ENCODE measurements at places on chromosomes 2 and 18.
A peak's percentile ranks its signal among the peaks of the same experiment; 100 is the strongest.

- no peak for DNase-seq
These were observed 31.8 kb downstream of the AGFG1 start for GRCh38 chr2:227503433-227504406.

DNA sequence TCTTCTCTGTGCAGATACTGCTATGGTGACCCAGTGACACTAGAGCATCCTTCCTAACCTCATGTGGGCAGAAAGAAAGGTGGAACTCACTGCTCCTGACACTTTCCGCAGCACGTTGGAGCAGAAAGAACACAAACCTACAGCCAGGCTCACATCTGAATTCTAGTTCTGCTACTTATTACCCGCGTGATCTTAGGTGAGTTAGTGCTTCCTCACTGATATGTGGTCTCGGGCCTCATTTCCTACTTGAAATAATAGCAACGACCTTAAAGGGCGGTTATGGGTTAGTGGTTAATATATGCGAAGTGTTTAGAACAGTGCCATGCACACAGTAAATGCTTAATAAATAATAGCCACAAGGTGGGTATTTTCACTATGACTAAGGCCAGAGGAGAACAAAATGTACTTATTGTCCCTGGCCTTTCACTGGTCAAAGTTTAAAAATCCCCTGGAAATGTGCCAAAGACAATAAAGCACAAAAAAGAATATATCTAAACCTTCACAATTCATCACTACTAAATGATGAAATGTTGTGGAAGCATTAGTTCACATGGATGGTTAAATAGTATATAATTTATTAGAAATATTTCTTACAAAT, 66.6 kb downstream of the MYOM1 start:
- no peak for DNase-seq

- no peak for DNase-seq
These were observed 87.4 kb downstream of the SMIM21 start for GRCh38 chr18:75339936-75340605.

DNA sequence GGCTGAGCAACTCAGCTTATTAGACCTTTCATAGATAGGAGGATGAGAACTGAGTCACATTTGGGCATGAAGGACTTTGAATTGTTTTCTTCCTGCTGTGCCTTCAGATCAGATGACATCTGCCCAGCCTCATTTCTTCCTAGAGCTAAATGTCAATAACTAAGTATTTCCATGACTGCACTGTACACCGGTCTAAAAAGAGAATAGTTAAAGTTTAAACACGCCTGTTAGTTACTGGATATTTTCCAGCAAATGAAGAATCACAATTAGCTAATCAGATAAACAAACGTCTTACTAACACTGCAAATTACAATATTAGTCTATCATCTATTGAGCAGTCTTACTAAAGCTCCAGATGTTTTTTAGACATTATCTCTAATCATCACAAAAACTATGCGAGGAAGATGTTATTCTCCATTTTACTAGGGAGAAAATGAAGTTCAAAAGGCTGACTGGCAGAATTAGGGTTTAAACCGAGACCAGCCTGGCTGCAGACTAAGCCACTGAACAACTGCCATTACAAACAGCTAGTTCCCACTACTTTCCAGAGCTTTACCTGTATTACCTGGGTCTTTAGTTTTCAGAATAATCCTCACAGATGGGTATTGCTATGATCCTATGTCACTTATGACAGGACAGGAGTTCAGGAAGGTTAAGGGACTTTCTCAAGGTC, 69.4 kb upstream of the ZNF397 start:
- peak; percentile 46 for DNase-seq

DNA sequence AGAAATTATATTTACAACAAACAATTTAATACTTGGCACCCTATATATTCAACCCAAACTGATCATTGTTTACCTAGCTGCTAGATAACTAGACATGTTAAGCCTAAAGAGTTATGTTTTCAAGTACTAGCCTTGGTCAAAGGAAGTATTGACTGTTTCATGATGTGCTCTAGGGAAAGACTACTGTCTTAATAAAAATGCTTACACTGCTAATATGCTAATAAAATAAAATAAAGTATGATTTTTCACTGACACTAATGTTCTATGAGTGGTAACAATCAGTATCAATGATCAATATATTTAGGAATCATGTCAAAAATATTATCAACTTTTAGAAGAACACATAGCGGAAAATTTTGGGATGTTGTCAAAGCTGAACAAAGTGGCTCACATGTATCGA, 225.5 kb downstream of the OSR1 start:
- no peak for DNase-seq

DNA sequence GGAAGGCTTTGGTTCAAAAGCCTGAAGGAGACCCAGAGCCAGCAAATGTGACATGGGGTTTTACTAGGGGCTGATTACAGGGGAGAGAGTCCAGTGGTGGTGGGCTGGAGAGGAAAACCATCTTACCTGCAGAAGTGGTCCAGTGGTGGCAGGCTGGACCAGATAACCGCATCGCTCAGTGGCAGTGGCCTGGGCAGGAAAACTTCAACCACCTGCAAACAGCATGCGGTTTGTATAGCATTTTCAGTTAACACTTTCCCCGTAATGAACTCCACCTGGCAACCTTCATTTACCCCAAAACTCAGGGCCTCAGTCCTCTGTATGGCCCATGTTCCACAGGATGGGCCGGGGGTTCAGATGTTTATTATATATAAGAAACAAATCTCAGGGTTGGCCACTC, 114.4 kb downstream of the LRRTM1 start:
- no peak for DNase-seq

- no peak for DNase-seq
These were observed 188.8 kb upstream of the PGAP1 start for GRCh38 chr2:197115325-197115724.

GRCh38 chr2:61575447-61575859, 37.3 kb upstream of the XPO1 start:
- DNase-seq, result no peak

GRCh38 chr2:106020032-106020431, 174.1 kb downstream of the UXS1 start:
- DNase-seq, result no peak

DNA sequence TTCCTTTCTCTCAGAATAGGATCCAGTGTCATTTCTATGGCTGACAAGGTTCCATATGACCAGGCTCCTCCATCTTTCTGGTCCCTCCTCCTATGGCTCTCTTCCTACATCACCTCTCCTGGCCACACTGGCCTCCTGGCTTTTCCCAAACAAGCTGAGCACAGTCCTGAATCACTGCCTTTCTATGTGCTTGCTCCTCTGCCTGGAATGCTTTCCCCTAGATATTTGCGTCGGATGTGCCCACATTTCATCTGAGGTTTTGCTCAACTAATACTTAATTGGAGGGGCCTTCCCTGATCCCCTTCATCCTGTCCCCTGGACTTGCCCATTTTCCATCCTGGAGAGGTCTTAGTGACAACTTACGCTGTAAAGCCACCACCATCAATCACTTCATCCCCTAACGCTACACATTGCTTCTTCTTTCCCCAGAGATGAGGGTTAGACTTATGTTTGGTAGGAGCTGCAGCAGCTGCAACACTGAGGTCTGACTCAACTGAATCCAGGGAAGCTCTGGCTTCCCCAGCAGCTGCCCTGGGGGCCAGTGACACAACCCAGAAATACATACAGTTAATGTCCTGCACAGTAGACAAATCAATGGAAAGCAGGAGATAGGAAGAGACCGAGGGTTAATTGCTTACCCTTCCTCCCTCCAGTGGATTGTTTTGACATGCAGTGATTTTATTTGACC, 42.9 kb downstream of the QPCT start:
- no peak for DNase-seq

GRCh38 chr2:28286678-28287077, 106.0 kb upstream of the FOSL2 start:
- DNase-seq, result no peak

GRCh38 chr18:9796935-9797549, 88.7 kb upstream of the TXNDC2 start:
- no peak for DNase-seq

DNA sequence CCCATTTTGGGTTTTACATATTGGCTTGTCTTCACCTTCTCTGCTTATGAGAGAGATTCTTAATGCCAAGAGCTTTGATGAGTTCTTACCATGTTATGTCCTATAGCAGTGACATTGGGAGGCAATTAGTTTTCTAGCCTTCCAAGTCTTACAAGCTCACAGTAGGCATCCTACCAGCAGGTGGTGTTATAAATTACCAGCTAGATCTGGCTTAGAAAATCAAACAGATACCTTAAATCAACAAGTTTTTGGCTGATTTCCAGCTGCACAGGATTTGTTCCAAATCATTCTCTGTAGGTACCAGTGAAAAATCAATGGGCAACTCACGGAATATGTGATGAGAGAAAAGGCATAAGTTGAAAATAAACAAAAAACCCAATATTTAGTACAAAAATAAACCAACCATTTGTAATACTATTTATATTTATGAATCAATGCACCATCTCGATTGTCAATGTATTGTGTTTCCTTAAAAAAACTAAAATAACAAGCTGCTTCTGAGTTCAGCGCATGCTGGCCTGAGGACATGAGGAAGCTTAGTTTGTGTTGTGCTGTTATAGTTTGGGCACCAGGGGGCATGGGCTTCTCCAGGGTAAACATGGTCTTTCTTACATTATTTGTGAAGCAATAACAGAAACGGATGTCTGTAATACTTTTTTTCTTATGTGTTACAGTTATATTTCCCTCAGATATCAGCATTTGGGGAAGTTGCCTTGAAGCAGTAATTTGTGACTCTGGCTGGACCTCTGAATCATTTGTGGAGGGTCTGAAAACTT, 34.1 kb upstream of the NXPH2 start:
- peak; percentile 69 for DNase-seq

DNA sequence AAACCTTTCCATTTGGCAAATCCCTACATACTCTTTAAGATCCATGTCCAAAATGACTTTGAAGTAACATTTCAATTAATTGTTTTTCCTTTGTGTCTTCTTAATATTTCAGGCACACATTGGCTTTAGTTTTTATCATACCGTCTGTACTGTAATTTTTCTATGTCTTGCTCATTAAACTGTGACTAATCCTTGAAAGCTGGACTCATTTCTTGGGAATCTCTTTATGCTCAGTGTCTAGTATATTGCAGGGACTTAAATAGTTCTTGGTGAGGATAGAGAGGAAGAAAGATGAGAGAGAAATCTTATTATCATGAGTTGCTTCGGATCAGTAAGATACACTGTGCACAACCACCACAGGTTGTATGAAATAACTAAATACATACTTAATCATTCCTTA, 448.3 kb upstream of the ST6GAL2 start:
- DNase-seq, result peak; percentile 23

GRCh38 chr2:156320486-156321098, 11.9 kb downstream of the NR4A2 start:
- DNase-seq, result no peak

- DNase-seq, result peak; percentile 32
These were observed 121.8 kb downstream of the MAIP1 start for GRCh38 chr2:200077210-200077650.

GRCh38 chr2:160920791-160921303, 239.4 kb upstream of the TANK start:
- DNase-seq, result peak; percentile 61

DNA sequence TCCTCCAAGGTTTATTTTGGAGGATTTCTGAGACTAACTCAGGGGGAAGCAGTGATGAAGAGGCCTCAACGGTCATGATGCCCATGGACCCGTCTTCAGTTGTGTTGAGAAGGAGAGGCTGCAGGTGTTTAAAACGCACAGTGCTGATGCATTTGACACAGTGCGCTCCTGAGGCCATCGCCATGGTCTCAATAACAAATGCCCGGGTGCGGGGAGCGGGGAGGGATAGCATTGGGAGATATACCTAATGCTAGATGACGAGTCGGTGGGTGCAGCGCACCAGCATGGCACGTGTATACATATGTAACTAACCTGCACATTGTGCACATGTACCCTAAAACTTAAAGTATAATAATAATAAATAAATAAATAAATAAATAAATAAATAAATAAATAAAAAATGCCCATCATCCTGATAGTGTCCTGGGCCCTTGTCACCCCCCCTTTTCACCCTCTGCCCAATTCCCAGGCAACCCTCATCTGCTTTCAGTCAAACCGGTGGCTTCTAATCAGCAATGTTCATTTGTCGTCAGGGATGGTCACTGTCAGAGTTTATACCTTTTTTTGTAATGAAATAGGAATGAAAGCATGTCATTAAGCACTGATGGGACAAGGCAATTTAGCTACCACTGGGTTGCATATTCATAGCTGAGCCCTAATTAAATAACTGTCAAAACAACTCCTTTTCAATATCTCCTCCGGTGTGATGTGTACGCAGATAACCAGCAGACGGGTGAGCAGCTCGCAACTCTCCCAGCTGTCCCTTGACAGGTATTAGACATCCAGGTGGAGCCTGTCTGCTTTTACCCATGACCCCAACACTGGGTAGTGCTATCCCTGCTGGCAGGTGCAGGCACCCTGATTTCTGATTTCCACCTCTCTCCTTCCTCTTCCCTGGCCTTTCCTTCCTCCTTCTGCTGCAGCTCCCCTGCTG, 95.9 kb downstream of the KCNF1 start:
- DNase-seq, result no peak

GRCh38 chr18:65347446-65347845, 403.4 kb upstream of the CDH7 start:
- DNase-seq, result no peak
